ENCODE measurements at places on chromosomes 1 and 21.

DNA sequence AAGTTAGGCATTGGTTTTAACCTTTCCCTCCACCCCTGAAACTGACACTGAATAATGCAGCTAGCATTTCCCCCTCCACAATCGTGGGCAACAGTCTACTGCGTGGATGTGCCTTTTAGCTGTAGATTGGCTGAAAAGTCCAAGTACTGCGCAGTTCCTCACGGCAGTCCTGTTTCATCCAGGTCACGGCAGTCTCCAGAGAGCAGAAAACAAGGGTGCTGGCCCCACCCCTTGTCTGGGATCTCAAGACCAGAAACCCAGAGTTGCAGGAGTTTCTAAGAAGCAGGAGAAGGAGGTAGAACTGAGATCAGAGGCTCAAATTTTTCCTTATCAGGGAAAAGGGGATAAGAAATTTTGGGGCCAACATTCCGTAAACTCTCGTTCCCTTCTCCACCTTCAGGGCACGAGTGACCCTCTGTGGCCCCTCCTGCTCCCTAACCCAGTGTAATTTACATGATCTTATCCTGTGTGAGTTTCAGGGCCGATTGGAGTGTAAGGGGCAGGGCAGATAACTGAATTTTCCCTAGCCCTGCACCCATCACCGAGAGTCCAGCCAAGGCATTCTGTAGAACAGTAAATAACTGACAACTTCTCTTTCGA, 25.9 kb upstream of the PLA2G2C start:
- no peak for DNase-seq

DNA sequence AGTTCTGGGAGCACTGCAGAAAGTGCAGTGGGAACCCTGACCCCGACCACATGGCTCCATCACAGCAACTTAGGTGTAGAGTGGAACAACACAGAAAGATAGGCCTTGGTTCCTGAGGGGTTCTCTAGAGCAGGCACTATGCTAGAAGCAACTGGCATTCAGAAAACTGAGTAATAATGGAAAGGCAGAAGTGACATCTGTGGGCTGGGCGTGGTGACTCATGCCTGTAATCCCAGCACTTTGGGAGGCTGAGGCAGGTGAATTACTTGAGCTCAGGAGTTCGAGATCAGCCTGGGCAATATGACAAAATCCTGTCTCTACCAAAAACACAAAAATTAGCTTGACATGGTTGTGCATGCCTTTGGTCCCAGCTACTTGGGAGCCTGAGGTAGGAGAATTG, 5.3 kb downstream of the MRPS15 start:
- DNase-seq, result peak; percentile 26

GRCh38 chr1:110787328-110788071, 85.4 kb upstream of the CD53 start:
- DNase-seq, result no peak

DNA sequence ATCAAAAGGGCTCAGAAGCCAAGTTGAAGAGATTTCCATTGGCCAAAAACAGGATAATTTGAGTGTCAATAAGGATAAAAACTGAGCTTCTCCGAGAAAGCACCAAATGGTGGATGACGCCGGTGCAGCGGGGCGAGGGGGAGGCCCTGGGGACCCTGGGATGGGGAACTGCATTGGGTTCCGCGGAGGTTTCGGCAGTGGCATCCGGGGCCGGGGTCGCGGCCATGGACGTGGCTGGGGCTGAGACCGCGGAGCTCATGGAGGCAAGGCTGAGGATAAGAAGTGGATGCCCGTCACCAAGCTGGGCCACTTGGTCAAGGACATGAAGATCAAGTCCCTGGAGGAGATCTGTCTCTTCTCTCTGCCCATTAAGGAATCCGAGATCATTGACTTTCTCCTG, 97.2 kb downstream of the DMRTA2 start:
- DNase-seq, result no peak

DNA sequence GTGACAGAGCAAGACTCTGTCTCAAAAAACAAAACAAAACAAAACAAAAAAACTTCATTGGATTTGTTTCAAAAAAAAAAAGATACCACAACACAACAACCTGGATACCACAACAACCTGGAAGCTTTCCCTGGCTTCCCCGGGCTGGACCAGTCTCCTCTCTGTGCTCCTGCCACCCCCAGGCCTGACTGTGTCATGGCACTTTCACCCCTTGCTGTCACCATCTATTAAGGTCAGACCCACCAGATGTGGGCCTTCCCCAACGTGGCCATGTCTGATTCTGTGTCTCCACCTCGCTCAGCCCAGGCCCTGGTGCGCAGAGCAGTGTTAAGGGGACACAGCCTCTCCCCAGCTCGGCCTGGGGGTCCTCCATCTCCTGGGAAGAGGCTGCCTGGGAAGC, 28.3 kb upstream of the ACOT11 start:
- no peak for DNase-seq

DNA sequence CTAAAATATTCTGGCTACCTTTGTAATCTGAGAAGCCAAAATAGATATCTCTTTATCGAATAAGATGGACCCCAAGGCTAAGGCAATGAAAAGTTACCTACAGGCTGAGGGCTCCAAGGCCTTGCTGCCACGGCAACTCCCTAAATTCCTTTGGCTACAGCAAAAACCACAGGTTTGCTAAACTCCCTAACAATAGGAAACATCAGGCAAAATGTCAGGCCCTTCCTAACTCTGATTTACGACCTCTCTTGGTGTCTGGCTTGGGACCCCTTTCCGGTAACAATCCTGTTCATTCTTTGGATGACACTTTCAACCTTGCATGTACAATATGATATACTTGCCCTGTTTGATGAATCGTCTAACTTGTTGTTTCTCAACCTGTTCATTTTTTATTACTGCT, 11.3 kb upstream of the OR2T8 start:
- DNase-seq, result no peak

GRCh38 chr1:205330150-205330549, 8.6 kb upstream of the NUAK2 start:
- DNase-seq, result no peak

- no peak for DNase-seq
Observed at GRCh38 chr1:74772945-74773344, 40.0 kb downstream of the TYW3 start.

DNA sequence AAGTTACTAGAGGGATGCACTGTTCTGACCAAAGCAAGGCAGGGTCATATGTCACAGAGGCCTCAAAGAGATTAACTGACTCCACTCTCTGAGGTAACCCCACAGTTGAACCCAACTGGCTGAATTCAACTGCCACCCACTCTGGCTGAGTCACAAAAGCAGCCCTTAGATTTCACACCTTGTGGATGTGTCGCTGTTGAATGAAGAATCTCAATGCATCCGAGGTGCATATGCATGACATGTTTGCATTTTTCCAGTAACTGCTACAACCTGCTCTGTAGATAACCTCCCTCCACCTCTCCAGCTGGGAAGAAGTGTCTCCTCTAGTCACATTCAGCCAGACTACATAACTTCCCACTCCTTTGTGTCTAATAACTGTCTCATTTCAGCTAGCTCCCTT, 27.9 kb upstream of the KIF21B start:
- no peak for DNase-seq

DNA sequence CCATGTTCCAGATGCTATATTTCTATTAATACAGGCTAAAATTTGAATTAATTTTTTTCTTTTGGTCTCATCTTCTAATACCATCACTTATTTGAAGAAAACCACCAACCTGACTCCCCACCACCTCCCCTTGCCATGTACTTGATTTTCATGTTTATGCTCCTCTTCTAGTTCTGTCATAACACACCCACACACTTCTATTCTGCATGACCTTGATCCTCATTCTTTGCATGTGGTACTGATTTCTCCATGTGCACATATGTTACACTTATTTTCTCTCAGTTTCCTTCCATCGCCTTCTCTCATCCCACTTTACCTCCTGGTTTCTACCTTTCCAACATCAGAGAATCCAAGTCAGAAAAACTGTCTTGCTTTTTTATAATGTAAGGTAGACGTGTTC, 78.9 kb upstream of the ARID1A start:
- no peak for DNase-seq

DNA sequence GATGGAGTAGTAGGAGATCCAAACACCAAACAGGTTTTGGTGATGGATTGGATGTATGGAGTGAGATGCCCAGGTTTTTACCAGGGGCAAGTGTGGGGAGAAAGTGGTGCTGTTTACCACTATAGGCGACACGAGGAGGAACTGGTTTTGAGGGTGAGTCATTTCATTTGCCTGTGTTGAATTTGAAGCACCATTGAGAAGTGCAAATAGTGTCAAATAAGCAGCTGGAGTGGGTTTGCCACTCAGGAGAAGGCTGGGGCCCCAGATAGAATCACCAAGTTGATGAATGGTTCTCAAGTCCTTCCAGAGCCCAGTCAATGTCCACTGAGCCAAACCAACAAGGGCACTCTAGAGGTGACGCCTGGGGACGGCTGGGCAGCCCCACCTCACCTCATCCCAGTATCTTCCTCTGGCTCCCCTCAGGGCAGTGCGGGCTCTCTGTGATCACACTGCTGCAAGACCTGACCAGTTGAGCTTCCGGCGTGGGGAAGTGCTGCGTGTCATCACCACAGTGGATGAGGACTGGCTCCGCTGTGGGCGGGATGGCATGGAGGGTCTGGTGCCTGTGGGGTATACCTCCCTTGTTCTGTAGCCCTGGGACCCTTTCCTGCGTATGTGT, 9.4 kb downstream of the RUSC1 start:
- no peak for DNase-seq

DNA sequence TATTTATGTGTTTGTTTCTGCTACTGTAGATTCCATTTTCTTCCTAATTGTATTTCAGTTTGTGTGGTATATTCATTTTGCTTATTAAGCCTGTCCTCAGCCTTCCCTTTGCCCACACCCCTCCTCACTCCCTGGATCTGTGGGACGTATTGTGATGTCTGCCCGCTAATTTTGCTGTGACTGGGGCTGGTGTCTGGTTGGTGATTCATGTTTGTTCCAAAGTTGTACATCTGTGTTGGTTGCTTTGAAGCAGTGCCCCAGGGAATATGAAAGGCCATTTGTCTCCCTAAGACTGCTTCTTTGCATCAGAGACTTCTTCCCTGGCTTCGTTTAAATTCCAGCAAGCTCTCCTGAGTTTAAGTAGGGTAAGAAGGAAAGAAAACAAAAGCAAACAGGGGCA, 289.5 kb upstream of the SGIP1 start:
- no peak for DNase-seq

DNA sequence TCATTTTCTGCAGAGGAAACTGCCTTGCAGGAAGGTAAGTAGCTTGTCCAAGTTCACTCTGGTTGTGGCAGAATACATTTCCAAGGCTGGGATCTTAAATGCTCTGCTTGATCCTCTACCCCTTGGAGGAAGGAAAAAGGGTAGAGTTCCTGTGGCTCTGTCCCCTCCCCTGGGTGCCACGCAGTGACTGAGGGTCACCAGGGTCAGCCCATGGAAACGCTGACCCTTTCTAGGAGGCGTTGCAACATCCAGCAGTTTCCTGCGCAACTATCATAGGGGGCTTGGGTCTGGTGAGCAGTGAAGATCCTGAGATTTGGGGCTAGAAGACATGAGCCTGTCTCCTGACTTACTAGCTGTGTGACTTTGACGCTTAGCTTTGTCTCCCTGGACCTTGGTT, 29.4 kb upstream of the EPS8L3 start:
- no peak for DNase-seq

DNA sequence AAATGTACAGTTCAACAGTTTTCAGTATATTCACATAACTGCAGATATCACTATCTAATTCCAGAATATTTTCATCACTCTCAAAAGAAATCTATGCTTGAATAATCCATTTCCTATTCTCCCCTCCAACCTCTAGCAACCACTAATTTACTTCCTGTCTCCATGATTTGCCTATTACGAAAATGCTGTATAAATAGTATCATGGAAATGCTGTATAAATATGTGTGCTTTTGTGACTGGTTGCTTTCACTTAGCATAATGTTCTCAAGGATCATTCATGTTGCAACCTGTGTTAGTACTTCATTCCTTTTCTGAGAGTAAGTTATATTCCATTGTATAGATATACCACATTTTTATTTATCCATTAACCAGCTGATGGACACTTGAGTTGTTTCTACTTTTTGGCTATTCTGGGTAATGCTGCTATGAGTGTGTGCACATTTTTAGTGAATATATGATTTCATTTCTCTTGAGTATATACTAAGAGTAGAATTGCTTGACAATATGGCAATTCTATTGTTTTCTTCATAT, 115.6 kb downstream of the TNFSF18 start:
- DNase-seq, result no peak

GRCh38 chr1:100538913-100539835, 1.2 kb downstream of the GPR88 start:
- no peak for DNase-seq

GRCh38 chr1:58830291-58830690, 46.4 kb upstream of the JUN start:
- no peak for DNase-seq

DNA sequence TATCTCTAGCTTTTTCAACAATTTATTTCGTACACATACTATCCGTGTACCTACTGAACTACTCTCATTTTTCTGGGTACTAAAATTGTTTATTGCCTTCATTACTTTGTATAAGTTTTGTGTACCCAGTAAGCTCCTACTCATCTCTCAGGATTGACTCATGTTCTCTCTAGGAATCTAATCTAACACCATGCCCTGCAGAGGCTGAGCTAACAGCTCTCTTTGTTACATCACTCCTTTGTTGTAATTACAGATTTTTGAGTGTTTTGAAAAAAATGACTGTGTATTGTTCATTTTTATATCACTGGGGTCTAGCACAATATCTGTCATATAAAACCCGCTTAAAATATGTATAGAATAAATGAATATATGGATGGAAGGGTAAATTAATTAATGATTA, 167.1 kb downstream of the ATP6V1G3 start:
- no peak for DNase-seq

GRCh38 chr1:44089371-44090048, 29.1 kb upstream of the KLF17 start:
- DNase-seq, result no peak
